NCI-H1417 treated with DMSO at 0.1 percent for 48 hours (cell line): ENCODE measurements at places on chromosomes 11 and 22.

DNA sequence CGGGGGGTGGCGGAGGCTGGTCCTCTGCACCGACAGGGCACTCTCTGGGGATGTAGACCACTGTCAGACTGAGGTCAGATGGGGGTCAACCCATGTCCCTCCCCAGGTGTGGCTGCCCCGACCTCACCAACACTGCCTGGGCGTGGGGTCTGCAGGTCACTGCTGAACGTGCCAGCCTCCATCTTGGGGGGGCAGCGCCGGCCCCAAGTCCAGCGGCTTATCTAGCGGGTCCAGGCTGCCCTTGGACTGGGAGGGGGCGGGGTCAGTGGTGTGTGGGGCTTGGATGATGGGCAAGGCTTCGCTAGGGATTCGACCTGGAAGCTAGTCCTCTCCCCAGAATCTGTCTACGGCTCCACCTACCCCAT lies 178.2 kb downstream of the IGLL1 start:
- no peak for DNase-seq

- no peak for DNase-seq
These were observed 6.6 kb upstream of the SSTR3 start for GRCh38 chr22:37218771-37219411.

DNA sequence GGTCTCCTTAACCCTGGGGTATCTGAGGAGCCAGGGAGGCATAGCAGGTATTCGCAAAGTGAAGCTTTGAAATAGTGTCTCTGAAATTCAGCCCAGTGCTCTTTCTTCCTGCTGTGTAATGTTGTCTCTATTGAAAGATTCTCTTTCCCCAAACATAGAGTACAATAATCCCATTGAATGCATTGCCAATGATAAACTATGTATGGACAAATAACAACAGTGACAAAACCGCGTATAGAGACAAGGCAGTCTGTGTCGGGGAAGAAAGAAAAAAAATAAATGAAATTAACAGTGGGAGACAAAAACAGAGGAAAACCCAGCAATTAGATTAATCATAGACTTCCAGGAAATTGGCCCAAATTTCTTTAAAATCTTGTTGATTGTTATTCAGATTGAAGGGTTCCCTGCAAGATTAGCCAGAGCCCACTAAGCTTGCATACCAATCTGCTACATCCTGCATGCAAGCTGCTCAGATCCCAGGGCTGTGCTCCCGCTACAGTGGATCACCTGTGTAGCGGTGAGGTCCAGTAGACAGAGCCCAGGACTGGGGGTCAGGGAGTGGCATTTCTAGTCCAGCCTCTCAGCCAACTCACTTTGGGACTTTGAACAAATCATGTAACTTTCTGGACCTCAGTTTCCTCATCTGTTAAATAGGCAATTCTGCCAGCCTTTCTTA lies 492.8 kb downstream of the INSC start:
- no peak for DNase-seq

- DNase-seq, result no peak
These were observed 145.8 kb upstream of the ARHGAP20 start for GRCh38 chr11:110857892-110858546.

DNA sequence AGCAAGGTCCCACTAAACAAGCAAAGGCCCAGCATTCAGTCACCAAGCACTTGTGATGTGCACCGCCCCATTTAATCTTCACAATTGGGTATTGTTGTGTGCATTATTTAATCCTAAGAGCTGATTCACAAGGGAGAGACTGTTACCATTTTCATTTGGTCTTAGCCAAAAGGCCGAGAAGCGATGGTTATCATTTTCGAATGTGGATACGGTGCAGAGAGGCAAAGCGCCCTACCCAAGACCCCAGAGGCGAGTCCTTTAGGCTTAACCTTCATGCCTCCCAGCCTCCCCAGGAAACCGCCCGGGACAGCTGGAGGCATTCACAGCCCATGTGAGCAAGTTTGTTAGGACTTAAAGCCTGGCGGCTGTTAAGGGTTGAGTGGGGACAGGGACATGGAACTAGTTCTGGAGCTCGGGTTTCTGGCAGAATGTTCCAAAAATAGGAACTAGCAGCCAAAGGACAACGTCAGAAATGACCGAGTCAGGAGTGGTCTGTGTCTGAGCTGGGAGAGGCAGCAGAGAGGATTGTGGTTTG lies 13.0 kb upstream of the UPK3A start:
- no peak for DNase-seq

DNA sequence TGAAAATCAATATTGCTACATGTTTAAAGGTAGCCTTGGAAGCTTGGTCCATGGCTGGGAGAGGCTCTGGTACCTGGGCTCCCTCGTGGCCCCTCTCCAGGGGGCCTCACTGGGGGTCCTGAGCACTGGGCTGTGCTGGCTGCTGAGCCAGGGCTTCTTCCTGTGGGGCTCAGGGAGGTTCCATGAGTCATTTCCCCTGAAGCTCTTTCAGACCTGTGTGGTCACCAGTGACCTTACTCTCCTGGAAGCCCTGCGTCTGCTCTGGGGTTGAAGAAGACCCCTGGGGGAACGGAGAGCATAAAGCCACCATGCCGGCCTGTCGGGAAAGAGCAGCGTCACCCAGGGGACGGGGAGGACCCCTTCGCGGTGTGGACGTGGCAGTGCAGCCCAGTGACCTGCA lies 389.0 kb downstream of the TBC1D22A start:
- DNase-seq, result no peak

DNA sequence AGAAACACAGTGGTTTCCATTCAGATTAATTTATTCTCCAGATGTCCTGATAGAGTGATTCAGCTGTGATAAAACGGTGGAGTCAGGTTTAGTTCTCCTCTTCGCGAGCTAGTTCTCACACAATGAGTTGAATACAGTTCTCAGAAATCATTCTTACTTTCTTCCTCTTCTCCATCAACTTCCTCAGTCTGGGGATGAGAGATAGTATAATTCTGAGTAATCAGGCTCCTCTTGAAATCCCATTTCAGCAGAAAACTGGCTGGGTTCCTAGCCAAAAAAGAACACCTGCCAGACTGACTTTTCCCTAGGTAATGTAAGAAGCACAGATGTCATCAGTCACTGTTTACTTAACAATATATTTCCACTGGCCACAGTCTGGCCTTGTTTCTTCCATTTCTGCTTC lies 76.7 kb downstream of the SVIP start:
- no peak for DNase-seq

DNA sequence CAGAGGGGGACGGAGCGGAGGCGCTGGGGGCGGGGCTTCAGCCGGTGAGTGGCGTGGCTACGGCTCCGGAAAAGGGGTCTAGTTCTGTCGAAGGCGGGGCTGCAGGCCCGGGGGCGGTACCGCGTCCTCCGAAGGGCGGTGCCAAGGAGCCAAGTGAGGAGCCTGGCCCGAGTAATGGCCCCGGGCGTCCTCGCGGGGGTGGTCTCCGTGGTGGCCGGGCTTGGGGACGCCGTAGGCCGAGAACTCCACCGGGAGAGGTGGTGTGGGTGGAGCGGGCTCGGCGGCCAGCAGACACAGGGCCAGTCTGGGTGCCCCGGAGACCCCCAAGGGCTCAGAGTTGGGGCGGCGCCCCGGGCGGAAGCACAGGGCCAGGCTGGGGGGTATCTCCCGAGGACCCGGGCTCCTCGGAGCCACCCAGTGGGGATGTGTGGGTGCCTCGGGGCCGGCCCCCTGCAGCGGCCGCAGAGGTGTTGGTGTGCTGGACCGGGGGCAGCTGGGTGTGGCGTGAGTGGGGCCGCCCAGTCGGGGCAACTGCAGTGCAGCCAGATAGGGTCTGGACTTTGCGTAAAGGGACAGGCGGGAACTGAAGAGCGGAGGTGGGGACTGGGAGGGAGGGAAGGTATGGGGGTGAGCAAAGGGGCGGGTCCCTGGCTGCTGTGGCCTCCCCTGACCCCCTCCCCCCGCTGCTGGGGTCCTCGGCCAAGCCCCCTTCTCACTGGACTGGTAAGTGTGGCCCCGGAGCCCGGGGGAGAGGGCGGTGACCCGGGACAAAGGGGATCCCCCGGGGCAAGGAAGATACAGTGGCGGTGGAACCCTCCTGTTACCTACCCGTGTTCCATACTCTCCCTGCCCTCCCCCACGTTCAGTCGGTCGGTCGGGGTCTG lies 838 bp downstream of the FKBP2 start:
- no peak for DNase-seq

GRCh38 chr11:96744697-96745096 lies 354.9 kb downstream of the JRKL start:
- DNase-seq, result no peak

DNA sequence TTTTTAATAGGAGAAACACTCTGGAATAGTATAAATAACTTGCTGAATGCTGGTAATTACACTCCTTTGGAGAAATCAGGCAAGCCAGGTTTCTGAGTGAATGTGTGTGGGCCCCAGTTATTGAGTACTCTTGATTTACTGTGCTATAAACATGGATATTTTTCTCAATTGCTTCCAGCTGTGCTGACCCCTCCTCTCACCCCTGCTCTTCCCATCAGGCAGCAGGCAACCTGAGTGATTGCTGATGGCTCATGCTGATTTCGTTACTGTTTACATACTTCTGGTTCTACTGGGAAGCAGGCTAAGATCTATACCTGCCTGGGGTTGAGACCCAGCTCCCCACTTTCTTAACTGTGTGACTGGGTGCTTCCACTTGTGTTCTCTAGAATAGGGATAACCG lies 68.5 kb downstream of the DHCR7 start:
- DNase-seq, result peak; percentile 90

DNA sequence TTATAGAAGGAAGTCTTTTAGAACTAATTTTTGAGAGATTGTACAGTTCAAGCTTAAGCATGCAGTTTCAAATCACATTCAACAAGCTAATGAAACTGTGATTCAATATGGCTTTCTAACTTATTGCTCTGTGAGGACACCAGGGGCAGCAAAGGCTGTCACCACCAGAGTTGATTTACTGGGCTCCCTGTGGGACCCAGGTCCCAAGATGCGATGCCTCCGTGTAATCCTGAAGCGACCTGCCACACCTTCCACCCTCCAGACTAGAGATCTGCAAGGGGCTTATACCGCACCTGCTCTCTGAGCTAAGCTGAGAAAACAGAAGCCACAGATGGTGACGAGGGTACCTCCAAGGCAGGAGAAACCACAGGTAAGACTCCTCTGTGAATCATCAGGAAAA lies 918 bp upstream of the OR51Q1 start:
- no peak for DNase-seq

- no peak for DNase-seq
These were observed 161.2 kb upstream of the NAV2 start for GRCh38 chr11:19551457-19551856.

DNA sequence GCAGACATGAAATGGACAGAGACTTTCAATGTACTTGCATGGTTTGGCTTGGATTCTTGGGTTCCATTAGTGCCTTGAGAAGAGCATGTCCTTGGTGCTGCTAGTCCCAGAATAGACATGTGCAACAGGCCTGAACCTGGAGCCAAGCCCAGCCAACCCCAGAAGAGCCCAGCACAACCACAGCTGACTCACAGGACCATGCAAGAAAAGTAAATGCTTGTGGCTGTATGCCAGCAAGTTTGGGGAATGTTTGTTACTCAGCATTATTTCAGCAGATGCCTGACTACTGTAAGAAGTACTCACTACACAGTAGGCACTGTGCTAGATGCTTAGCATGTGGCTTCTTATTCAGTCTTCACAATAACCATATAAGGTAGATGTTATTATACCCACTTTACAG lies 39.2 kb upstream of the HMGXB4 start:
- DNase-seq, result no peak

- DNase-seq, result no peak
These were observed 13.6 kb upstream of the MUC2 start for GRCh38 chr11:1060852-1061616.

DNA sequence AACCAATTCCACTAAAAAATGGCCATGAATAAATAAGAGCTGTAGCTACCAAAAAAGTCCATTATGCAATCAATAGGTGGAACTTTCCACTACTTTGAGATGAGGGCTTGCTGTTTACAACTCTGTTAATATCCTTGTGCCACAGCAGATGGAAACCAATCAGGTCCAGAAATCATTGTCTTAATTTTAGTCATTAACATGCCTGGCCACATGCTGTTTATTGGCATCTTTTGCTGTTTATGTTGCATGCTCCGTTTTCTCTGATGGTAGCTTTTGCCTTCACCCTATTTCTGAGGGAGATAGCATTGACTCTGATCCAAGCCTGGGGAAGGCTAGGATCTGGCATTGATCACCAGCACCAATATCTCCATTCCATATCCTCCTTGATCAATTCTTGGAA lies 192.9 kb upstream of the SEZ6L start:
- DNase-seq, result no peak

DNA sequence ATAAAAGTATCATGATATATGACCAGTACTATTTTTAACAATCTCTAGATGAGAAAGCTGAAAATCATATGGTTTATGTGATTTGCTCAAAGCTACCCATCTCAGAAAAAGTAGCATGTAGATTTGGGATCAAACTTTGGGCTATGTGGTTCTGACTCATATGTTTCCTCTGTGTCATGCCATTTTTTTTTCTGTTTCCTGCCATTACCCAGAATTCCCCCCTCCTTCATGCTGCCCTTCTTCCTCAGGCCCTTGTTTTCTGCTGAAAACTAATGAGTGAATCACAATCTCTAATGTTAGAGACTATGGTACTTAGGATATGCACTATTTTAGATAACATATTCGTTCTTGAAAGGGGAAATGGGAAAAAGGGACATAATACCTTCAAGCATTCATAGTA lies 80.7 kb downstream of the JRKL start:
- DNase-seq, result no peak

GRCh38 chr11:128261011-128261421 lies 326.3 kb downstream of the ETS1 start:
- no peak for DNase-seq

- no peak for DNase-seq
These were observed 12.4 kb upstream of the KLHL35 start for GRCh38 chr11:75445315-75445953.

- DNase-seq, result no peak
These were observed 389.3 kb downstream of the KCNA4 start for GRCh38 chr11:29627541-29627940.

DNA sequence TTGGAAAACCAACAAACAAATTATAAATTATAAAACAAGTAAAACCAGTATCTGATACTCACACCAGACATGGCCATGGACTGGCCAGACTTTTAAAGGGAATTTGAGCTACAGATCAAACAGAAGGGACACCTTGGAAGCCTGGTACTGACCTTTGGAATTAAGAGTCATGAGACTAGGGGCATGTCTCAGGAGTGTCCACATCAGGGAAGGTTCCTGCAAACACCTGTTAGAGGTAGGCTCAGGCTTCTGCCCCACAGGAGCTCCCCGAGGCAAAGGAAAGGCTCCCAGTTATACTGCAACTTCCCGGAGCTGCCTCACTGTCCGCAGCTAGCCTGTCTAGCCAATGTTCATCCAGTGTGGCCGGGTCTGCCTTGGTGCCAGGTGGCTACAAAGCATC lies 290.1 kb downstream of the BUD13 start:
- no peak for DNase-seq

DNA sequence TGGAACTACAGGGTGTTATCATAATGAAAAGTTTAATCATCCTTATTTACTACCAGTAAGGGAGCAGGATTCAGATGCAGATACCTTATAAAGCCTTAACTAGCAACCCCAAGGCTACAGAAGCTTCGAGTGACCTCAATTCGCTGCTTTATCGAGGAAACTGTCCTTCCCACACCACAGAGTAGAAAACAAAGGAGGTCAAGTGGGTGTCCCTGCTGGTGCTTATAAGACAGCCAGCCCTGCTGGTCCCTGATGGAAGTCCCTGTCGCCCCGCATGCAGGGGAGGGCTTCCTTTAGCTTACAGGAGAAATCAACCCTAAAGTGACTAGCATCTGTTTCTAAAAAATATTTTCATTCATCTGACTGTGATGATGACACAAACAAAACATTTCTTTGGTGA lies 7.3 kb downstream of the MN1 start:
- no peak for DNase-seq

- no peak for DNase-seq
These were observed 29.1 kb downstream of the TSPAN18 start for GRCh38 chr11:44755556-44756523.
